ENCODE measurements at places on chromosomes 6 and 20.
A peak's percentile ranks its signal among the peaks of the same experiment; 100 is the strongest.

DNA sequence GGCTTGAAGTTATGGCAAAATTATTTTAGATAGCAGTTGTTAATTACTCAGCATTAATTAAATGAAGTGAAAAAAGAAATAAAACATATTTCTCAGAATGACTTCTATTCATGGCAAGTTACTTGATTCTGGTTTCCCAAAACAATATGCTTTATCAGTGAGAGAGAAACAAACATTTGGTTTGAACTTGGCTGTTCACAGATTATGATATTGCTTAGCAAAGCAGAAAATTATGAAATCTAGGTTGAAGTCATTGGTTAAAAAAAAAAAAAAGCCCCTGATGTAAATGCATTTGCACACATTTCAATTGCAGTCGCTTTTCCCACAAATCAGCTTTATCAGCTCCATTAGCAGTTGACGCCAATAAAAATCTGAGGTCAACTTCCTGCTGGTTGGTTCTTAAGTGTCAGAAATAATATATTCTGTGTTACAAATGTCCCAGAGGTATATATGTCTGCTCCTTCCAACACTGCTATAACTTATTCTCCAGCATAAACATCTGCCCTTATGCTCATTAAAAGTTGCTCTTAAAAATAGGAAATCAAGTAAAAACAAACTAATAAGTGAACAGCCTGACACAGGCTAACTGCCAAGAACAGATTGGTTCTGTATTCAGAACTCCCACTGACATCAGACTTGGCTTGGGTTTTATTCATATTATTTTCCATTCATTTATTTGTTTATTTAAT, 275.4 kb downstream of the PHF3 start:
- no peak for DNase-seq

- no peak for DNase-seq
These were observed 46.4 kb downstream of the MOCS1 start for GRCh38 chr6:39887692-39888450.

DNA sequence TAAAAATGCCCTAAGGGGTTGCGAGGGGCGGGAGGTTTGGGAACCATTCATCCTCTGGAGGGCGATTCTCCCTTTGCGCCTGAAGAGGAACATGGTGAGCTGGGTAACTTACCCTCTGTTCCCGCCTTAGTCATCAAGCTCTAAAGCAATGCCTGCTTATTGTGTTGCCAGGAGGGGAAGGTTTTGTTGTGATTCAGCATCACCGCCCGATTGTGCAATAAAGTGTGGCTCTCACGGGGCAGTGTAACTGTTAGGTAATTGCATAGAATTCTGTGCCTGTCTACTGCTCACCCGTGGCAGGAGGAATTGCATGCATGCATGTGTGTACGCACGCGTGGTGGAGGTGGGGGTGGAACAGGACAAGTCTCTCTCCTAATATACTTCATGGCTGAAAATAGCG, 95.5 kb upstream of the AGPAT4 start:
- DNase-seq = no peak

- no peak for DNase-seq
These were observed 125.2 kb upstream of the RALGAPA2 start for GRCh38 chr20:20837574-20838021.

DNA sequence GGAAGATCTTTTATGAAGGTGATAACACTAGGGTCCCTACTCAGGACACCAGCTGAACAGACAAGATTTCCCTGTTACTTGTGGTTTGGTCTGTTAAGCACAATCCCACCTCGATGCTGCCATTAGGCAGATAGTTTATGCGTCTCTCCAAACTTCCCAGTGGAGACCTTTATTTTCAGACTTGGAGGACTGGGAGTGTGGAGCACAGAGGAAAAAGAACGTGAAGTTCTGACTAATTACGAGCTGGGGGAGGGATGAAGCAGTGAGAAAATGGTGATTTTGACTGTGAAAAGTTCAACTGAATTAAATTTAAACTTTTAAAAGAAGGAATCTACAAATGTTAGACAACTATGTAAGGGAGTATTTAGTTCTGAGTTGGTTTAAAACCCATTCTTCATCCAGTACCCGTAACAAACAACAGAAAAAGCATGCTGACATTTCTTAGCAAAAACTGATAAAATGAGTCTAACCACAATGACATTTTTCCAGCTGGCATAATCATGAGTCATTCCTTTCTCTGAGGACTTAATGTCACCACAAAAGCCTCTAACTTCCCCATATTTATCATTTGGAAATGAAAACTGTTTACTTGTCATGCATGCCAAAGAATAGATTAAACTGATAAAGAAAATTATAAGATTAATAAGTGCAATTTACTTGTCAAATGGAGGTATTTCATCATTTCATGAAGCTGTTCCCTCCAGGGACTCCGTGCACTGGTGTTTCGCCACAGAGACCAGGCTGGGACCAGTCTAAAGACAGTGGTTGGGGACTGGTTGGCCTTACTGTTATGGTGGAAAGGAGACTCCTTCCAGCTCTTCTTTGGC, 113.3 kb upstream of the SSTR4 start:
- DNase-seq = no peak

DNA sequence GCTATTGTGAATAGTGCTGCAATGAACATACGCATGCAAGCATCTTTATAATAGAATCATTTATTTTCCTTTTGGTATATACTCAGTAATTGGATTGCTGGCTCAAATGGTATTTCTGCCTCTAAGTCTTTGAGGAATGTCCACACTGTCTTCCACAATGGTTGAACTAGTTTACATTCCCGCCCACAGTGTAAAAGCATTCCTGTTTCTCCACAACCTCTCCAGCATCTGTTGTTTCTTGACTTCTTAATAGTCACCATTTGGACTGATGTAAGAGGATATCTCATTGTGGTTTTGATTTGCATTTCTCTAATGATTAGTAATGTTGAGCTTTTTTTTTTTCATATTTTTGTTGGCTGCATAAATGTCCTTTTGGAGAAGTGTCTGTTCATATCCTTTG, 208.7 kb downstream of the PHF3 start:
- DNase-seq = no peak

GRCh38 chr6:221531-222349, 70.5 kb upstream of the DUSP22 start:
- no peak for DNase-seq

DNA sequence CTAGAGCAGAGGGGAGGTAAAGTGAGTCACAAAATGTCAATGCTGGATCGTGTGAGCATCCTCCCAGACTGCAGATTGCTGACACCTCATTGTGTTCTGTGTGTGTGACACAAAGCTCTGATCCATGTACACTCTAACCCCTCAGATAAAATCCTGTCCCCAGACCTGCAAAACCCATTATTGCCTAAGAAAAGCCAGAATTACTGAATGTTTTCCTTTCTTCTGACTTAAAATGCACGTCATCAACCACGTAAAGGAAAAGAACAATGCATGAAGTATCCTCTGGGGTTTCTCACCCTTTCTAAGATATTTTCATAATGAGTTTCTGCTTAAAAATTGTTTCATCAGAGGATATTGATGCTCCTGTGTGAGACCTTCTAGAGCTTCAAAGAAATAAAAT, 218.0 kb upstream of the PREP start:
- no peak for DNase-seq

- peak; percentile 14 for DNase-seq
These were observed 60.9 kb downstream of the RPRD1B start for GRCh38 chr20:38094373-38094891.

- peak; percentile 27 for DNase-seq
These were observed 22.6 kb upstream of the HLA-DQB2 start for GRCh38 chr6:32785781-32786533.
